ENCODE measurements at places on chromosomes 2 and 18.

DNA sequence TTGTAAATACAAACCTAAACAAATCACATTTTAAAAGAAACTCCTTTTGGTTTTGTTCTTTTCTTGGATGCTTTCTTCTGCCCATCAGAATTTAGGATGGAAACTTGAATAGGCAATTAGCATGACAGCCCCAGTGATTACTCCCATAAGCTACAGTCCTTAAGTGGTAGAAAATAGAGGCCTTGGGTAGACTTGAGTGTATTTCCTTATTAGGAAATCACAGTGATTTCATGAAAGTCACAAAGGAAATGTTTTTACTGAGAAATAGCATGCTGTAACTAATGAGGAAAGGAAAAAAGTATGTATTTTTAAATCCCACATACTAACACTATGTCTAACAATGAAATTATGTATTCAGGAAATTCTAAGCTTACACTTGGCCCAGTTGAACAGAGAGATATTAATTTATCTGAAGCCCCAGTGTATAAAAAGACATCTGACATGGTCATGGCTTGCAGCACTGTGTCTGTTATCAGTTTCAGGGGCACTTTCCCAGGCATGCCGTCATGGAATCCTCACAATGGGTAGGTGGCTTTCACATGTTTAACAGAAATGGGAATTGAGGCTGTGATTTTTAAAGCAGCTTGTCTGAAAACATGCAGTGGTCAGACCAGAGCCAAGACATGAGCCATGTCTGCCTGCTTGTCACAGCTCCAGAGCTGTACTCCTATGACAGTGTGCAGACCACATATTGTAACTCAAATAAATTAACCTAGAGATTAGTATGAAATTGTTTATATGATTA is 79.7 kb upstream of the TRIB2 start:
- DNase-seq: no peak

- no peak for DNase-seq
Observed at GRCh38 chr2:64655873-64656272, 2.2 kb upstream of the SERTAD2 start.

DNA sequence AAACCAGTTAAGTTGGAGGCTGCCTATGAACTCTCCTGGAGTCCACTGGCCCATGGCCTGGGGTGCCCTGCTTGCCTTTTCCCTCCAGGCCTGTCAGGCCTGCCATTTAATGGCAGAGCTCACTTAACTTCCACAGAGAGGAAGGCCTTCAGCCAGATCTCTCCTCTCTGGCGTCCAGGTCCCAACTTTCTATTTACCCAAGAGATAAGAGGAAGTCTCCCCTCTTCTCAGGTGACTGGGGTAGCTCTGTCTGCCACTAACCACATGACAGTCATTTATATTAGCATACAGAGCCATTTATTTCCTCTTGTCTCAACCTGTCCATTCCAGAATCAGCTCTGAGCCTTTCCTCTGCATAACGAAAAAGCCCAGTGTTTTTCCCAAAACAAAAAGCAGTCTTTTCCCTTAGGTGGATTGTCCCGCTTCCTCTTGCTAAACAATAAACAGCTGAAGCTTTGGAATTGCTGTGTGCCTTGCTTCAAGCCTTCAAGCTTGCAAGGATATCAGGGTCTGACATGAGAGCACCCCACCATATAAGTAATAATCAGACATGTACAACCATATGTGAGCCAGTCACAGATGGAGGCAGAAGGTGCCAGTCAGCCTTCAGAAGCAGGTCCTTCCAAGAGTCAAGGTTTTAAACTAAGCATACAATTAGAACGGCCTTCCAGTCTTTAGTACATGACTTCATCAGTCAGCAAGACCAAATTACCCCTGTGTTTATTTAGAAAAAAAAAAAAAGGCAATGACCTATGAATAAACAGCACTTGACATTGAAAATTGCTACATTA is 71.2 kb upstream of the STPG4 start:
- no peak for DNase-seq

GRCh38 chr2:190425221-190425866 is 17.2 kb downstream of the MFSD6 start:
- DNase-seq: no peak

DNA sequence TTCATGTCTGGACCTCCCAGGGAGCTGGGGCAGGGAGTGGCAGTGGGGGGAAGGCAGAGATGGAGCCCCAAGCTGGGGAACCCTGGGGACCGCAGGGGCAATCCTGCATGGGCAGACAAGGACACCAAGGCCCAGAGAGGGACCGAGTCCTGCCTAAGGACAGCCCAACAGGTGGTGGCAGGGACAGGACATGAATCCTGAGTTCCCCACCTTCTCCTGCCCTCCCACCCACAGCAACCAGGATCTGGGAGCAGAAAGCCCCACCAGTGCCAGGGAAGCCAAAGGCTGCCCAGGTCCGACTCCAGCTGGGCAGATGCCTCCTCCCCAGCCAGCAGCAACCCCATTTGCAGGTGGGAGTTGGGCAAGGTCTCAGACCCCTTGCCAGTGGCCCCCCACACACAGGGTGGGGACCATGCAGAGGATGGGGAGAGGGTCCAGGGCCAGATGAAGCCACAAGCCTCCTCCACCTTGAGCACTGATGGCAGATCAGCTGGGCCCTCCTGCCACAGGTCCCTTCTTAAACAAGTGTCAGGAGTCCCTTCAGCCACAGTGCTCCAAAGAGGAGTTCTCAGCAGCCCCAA is 6.3 kb downstream of the ADRA2B start:
- DNase-seq: no peak

DNA sequence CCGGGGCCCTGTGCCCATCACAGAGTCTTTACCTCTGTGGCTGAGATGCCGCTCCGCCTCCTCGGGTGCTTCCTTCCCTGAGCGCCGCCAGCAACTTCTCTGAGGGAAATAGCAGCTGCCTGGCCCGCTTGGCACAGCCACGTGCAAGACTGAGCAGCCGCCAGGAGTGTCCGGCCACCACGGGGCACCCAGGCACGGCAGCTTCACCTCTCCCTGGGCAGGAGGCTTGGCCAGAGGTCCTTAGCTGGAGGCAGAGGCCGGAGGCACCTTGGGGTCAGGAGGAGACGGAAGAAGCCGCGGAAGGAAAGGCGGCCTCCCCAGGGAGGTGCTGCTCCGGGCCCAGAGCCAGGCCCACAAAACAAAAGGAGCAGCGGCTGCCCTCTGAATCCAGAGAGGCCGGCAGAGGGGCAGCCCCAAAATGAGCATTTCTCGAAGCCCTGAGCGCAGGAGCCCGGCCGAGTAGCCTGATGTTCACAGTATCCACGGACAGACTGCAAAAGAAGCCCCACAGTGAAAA is 6.0 kb upstream of the LIMS2 start:
- no peak for DNase-seq

DNA sequence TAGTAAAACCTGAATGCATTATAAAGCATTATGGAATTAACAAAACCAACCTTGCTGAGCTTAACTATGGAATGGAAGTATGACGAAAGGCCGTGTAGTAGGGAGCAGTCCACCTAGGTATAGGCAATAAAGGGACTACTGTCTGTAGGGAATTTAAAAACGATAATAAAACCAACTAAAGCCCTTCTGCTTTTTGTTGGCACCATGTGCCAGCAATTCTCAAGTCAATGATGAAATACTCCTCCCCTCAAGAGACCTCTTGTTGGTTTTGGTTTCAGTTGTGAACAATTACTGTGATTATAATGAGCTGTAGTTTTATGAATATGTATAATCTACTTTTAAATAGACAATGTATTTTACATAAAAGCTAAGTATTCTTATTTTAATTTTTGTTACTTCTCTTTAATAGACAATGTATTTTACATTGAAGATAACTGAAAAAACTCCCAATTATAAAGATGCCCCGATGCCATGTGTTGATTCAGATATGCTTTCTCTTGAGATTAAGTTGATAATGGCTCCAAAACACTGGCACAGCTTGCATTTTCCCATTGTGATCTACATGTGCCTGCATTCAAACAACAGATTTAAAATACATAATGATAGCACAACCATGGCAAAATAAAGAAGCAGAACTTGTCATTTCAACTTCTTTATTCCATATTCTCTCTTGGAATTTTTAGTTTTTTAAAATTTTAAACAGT is 55.5 kb upstream of the ZDBF2 start:
- DNase-seq: no peak

- no peak for DNase-seq
Observed at GRCh38 chr2:207682557-207682956, 28.9 kb upstream of the CCNYL1 start.

- no peak for DNase-seq
Observed at GRCh38 chr18:49214058-49214457, 246.4 kb downstream of the DYM start.

GRCh38 chr2:150190546-150190945 is 296.9 kb downstream of the RND3 start:
- DNase-seq: no peak

- DNase-seq: no peak
Observed at GRCh38 chr2:114464961-114465706, 22.7 kb downstream of the DPP10 start.

- no peak for DNase-seq
Observed at GRCh38 chr18:41940506-41941215, 14.4 kb upstream of the PIK3C3 start.

Measured in T-helper 2 cell treated with Interferon-gamma antibody and Interleukin-4, amounts not matched to agents 5 μg/mL and 100 μg/mL, for 36 hours (primary cell).